ENCODE measurements at places on chromosomes 11 and 22. TPM values are rescaled to one million over a fixed set of nuclear protein-coding genes. Genes with fewer than 3 reads are reported as not detected.

The GP1BB gene
- 0.20 TPM for total RNA-seq

The ATP6V1E1 gene
- 86.0 TPM for total RNA-seq

The RIMBP3B gene
- total RNA-seq = under 0.01 TPM

The OR52A1 gene
- not detected for total RNA-seq

The SLC16A8 gene
- total RNA-seq = not detected

The UCP3 gene
- 0.73 TPM for total RNA-seq

The HEPN1 gene
- total RNA-seq = not detected

The KRTAP5-1 gene
- total RNA-seq = not detected

The DERL3 gene
- 0.37 TPM for total RNA-seq

The LRRC55 gene
- not detected for total RNA-seq

The OR6T1 gene
- total RNA-seq = not detected

The TP53AIP1 gene
- total RNA-seq = not detected

The HEPACAM gene
- total RNA-seq = not detected

The UPK2 gene
- not detected for total RNA-seq

The NCAPH2 gene
- 35.3 TPM for total RNA-seq

The OR52E4 gene
- total RNA-seq = not detected

The SMIM35 gene
- not detected for total RNA-seq

The MYO7A gene
- total RNA-seq = under 0.01 TPM

The TRABD gene
- total RNA-seq = 24.3 TPM

The DGCR6L gene
- 35.0 TPM for total RNA-seq

The TXN2 gene
- total RNA-seq = 18.2 TPM

The BACE1 gene
- total RNA-seq = 24.6 TPM

The PANX2 gene
- 0.37 TPM for total RNA-seq

Data from subcutaneous preadipocyte (primary cell).